ENCODE measurements at places on chromosomes 16 and 17.

- no peak for DNase-seq
Measured at GRCh38 chr17:78001182-78001581, 42.7 kb downstream of the TNRC6C start.

DNA sequence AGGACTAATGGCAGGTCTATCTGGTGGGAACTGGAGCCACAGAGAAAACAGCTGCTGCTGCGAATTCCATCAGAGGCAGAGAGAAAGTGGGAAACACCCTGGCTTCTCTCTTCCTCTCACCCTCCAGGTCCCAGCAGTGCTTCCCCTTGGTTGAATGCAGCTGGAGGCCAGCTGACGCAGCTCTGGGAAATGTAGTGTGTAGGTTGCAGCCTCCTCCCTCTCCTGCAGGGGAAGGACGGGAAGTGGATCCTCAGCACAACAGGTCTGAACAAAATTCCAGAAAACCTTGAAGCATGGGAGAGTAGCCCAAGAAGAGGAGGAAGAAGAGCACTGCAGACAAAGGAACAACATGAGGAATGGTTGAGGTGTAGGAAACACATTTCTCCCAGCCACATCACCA, 67.8 kb upstream of the MMP2 start:
- no peak for DNase-seq

- no peak for DNase-seq
Measured at GRCh38 chr17:58691701-58692238, at the start of gene TEX14. TSS of gene TEX14 (minus strand) at chr17:58692045. CDS start at chr17:58652001, 40,044 bp downstream.

GRCh38 chr17:29136998-29137730, 43.0 kb downstream of the MYO18A start:
- DNase-seq, result no peak

- no peak for DNase-seq
Measured at GRCh38 chr16:71402007-71402406, 39.8 kb downstream of the TLE7 start.

GRCh38 chr16:85840801-85841200, 41.3 kb downstream of the COX4I1 start:
- DNase-seq, result no peak

GRCh38 chr16:24915576-24915975, 69.8 kb downstream of the SLC5A11 start:
- no peak for DNase-seq

GRCh38 chr16:77925531-77925930, 96.8 kb upstream of the CLEC3A start:
- no peak for DNase-seq

- peak; percentile 93 for DNase-seq
Measured at GRCh38 chr17:77734371-77735080, 224.0 kb upstream of the TNRC6C start.

DNA sequence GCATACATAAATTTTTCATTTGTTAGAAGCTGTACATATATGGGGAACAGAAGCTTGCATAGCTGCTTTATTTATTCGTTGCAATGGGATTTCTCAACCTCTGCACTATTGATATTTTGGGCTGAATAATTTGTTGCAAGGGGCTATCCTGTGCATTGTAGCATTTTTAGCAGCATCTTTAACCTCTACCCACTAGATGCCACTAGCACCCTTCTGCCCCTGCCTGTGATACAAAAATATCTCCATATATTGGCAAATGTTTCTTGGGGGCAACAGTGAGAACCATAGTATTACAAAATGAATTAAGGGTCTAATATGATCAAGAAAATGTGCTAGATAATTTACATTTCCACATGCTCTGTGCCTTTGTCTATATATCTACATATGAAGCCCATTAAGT, 1401.0 kb downstream of the CDH11 start:
- no peak for DNase-seq

DNA sequence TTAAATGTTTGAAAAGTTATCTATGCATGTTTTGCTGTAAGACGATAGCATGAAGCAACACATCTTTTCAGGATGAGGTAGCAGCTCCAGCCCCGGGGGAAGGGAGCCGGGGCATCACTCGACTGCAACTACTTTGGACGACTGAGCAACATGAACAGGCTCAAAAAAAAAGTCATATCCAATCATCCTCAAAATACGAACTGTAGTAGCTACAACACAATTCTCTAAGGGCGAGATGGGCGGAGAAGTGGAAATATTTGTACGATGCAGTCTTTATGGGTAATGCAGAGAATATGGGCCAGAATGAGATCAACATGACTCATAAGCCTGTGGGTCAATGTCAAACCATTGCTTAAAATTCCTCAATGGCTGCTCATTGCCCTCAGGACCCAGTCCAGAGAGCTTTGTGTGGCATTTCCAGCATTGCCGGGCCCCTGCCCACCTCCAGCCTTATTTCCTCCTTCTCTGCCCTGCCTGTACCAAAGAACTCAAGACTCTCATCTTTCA, 17.7 kb upstream of the SMURF2 start:
- DNase-seq, result peak; percentile 48

GRCh38 chr17:6843241-6843880, 11.8 kb upstream of the TEKT1 start:
- DNase-seq, result no peak

DNA sequence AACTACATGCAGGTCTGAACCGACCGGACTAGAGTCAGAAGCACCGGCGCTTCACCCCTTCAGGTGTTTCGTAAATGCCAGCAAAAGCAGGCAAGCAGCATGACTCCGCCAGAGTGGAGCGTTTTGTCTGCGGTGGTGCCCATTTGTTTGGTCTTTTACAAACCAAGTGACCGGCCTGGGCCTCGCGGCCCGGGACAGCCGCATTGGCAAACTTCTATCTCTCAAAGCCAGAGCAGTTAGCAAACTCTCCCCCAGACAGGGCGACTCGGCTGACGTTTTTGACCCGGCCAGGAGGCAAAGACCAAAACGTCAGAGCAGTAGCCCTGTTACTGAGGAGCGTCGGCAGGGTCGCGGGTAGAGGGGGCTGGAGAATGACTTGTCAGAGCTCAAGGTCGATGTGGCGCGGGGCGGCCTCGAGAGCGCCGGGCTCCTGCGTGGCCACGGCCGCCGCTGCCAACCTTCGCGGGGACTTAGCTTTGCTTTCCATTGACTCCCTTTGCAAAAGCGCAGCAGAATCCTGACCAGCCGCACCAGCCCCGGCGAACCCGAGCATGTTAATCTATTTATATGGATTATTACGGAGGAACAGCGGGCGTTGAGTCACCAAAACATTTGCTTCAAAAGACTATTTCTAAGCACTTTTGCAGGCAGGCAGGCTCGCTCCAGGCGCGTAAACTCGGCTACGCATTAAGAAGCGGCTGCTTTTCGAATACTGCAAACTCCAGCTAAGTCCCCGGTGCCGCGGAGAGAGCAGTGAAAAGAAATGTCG, 763 bp upstream of the SOX9 start:
- DNase-seq, result no peak

DNA sequence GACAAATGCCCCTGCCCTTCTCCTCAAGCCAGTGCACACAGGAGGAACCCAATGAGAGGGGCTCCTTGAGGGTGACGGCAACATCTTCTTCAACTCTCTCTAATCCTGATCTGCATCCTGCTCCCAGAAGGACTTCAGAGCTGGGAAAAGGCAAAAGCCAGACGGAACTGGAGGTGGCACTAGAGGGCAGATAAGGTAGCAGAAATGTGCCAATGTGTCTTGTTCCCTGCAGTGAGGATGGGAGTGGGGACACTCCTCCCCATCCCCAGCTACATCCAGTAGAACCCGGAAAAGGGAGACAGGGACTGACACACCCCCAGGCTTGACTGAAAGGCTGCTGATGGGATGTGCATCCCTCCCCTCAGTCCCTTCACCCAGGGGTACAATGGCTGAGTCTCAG, 28.5 kb downstream of the SRCIN1 start:
- no peak for DNase-seq

- no peak for DNase-seq
Measured at GRCh38 chr16:23225634-23226033, 43.1 kb downstream of the SCNN1G start.

DNA sequence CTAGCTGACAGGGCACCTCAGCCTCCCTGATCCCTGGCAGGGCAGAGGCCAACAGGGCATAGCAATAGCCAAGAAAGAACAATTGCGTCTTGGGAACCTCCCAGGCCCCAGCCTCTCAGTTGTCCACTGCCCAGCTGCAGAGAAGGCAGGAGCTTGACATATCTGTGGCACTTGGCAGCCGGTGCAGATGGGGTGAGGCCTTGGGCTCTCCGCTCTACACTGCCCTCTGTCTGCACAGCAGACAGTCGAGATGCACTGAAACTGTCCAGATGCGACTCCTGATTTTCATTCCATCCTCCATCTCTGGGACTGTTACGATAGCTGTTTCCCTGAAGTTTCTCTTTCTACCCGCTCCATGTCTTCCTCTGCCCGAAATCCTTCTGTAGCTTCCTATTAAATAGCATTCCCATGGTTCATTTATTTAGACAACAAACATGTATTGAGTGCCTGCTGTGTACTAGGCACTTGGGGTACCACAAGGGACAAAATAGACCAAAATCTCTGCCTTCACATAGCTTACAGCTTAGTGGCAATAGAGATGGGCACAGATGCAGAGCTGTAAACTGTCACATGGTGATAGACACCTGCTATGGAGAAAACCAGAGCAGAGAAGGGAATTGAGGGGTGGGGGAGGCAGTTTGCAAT, 3.3 kb downstream of the POLR3E start:
- no peak for DNase-seq

GRCh38 chr17:79224476-79224875, 149.9 kb downstream of the ENGASE start:
- DNase-seq, result no peak

All from right forelimb (tissue), 1 donor.